Pancreas (tissue), 10 donors: ENCODE measurements at places on chromosomes 7 and 10. TPM values are rescaled to one million over a fixed set of nuclear protein-coding genes. Genes with fewer than 3 reads are reported as not detected.

GSTK1 gene
- polyA plus RNA-seq: 164 TPM

KDM7A gene
- polyA plus RNA-seq: 4.5 TPM

NUTM2D gene
- polyA plus RNA-seq: 4.3 TPM

IKZF1 gene
- 0.87 TPM for polyA plus RNA-seq

MUC12 gene
- 0.80 TPM for polyA plus RNA-seq

DNA sequence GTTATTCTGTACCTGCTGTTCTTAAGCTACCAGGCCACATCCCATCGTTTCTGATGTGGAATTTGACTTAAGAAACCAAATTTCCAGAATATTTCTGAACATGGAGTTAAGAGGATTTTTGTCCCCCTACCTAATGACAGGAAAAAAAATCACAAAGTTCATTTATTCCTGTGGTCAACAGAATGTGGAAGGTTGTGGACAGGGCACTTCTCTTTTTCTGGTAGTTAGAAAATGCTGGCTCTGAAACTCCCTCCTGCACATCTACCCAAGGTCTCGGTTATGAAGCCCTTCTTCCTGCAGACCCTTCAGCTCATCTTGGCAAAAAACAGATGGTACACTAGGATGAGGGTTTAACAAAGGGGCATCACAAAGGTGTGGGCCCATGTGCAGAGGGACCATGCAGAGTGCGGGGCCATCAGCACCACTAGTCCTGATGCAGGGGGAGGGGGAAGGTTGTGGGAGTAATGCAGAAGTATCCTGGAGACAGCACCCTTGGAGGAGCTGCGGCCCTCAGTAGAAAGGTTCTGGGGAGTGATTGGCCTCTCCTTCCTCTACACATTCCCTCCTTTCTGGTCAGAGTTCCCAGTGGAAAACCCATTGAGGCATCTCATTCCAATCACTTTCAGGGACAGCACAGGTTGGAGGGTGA, 9.8 kb downstream of the ALOX5 start:
- DNase-seq: no peak

DNA sequence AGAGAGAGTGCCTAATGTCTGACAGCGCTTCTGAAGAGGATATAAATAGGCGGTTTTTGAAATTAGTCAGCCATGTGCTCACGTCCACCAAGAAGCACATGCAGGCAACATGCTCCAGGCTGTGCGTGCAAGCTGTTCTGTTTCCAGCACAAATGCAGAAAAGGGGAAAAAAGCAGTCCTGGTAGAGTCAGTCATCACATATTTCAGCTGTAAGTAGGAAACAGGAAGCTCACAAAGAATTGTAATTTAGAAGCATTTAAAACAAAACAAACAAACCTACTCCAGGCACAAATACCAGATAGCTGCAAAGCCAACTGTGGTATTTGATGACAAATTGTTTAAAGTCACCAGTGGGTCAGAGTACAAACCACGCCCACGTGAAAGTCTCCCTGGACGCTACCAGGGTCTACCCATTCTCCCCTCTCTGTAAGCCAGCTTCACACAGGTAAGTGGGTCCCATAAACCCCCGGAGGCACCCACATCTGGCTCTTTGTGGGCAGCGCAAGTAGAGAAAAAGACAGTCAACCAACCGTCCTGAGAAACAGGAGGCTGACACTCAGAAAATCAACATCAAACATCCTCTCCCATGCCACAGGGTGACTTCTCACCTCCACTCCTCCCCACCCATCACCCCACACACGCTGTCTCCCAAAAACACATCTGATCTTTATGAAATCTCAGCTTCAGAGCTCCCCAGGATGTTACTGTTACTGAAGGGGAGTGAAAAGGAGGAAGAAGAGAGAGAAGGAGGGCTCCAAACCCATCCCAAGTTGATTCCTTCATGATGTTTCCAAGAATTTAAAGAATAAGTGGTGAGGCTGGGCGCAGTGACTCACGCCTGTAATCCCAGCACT, 186.4 kb downstream of the FAM107B start:
- DNase-seq: no peak

DNA sequence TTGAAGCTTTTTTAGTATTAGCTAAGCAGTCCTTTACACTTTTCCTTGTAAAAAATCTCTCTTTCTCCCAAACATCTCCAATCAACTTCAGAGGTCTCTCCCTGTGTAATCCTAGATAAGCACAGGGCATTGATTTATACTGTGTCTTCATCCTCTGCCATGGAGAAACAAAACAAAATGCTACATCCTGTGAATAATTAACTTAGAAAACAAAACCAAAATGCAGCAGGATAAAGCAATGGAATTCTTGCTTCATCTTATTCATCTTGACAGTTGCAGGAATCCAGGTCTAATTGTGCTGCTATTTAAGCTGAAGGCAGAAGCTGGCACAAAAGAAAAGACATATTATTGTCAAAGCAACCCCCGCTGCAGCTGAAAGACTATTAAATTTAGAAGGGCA, 641.5 kb upstream of the SORCS1 start:
- no peak for DNase-seq

- DNase-seq: peak; percentile 77
Measured at GRCh38 chr10:131178521-131179331, 132.8 kb downstream of the TCERG1L start.

DNA sequence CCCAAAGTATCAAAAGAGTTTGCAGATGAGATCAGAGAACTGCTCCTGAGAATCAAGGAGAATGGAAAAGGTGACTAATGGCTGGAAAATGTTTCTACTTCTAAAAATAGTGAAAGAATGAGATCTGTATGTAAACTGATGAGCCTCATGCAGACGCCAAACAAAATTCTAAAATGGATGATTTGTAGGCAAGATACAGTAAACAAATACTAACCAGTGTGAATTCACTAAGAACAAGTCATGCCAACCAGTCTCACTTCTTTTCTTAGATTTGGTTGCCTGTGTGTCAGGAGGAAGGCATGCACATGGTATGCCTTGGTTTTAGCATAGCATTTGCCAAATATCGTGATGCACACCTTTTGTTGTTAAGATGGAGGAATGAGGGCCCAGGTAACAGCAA, 94.9 kb upstream of the PIK3CG start:
- no peak for DNase-seq

DNA sequence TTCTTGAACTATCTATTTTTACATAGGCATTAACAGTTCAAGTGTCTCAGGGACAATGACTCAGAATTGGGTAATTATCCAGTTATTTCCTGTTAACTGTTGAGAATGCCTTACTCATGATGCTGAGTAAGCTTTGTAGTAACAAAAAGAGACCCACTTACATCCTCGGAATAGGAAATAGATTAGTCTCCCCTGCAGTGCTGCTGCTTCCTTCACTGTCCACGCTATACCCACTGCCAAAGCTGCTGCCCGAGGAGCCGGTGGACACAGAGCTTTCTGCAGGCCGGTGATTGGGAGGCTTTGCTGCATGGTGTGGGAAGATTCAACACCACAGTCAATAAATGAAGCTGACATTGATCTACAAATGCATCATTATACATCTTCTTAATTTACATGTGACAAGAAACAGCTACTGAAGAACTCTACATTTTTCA, 357.1 kb downstream of the PCLO start:
- no peak for DNase-seq
